ENCODE measurements at places on chromosomes 5 and 9. TPM values are rescaled to one million over a fixed set of nuclear protein-coding genes. Genes with fewer than 3 reads are reported as not detected.

GRCh38 chr5:32991421-32991815 lies 280.3 kb downstream of the NPR3 start:
- H3K4me3 ChIP-seq: no peak overlapping the region
- DNase-seq: no peak
- no peaks in the 10 kb centered on the region for H3K27me3 ChIP-seq
- H3K4me1 ChIP-seq: peaks cover 2% of the 10 kb centered on the region
- H3K36me3 ChIP-seq: no peaks in the 10 kb centered on the region

DNA sequence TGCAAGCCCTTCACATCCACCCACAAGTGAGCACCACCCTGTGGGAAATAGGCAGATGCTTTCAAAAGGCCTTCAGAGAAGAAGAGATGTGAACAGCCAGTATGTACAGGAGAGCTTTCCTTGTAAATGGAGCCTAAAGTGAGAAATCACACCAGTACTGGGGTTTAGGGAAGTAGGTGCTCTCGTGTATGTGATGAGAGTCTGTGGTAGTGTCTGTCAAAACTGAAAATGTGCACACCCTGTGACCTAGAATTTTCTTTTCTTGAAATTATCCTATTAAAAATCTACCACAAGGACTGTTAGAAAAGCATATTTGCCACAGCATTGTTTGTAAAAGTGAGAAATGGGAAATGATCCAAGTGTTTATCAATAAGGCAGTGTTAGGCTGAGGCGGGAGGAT lies 16.6 kb downstream of the OTULINL start:
- H3K4me3 ChIP-seq: no peak overlapping the region
- H3K27ac ChIP-seq: no peak overlapping the region
- no peaks in the 10 kb centered on the region for H3K4me1 ChIP-seq
- H3K36me3 ChIP-seq: no peaks in the 10 kb centered on the region

GRCh38 chr5:78213799-78214198 lies 80.7 kb downstream of the AP3B1 start:
- H3K4me1 ChIP-seq: no peaks in the 10 kb centered on the region
- H3K27me3 ChIP-seq: no peaks in the 10 kb centered on the region
- H3K4me3 ChIP-seq: no peak overlapping the region
- H3K27ac ChIP-seq: no peak overlapping the region
- peaks cover 7% of the 10 kb centered on the region for H3K36me3 ChIP-seq
- no peak for DNase-seq

GRCh38 chr9:117415358-117415914 lies 579 bp upstream of the ASTN2 start:
- no peaks in the 10 kb centered on the region for H3K4me1 ChIP-seq
- H3K27ac ChIP-seq: no peak overlapping the region
- no peak for DNase-seq
- H3K27me3 ChIP-seq: peaks cover 34% of the 10 kb centered on the region
- no peaks in the 10 kb centered on the region for H3K36me3 ChIP-seq

DNA sequence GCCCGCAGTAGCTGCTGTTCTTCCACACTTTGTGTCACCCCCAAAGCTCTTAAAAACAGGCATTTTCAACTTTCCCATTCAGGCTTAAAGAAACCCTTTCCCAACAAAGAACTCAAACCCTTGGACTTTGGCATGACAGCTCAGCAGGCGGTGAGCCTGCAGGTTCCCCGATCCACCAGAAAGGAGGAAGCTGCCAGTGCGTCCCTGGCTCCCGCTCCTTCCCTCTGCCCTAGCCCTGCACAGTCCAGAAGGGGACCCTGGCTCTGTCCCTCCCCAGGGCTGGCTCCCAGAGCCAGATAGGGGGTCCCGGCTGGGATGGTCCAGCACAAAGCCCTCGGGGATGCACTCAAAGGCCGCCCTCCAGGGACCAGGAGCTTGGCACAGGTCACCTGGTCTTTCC lies 9.6 kb downstream of the SLC9A3 start:
- H3K36me3 ChIP-seq: no peaks in the 10 kb centered on the region
- no peak overlapping the region for H3K27ac ChIP-seq
- H3K4me1 ChIP-seq: no peaks in the 10 kb centered on the region

- no peaks in the 10 kb centered on the region for H3K36me3 ChIP-seq
- DNase-seq: peak; percentile 24
Measured at GRCh38 chr5:36934740-36935356, 58.3 kb downstream of the NIPBL start.

GRCh38 chr5:64497386-64497785 lies 8.4 kb upstream of the RGS7BP start:
- peak; percentile 28 for DNase-seq
- H3K4me3 ChIP-seq: no peak overlapping the region
- 0 out of 2 replicates have a peak, but pooled peaks cover 2% of the 10 kb centered on the region for H3K27me3 ChIP-seq
- H3K27ac ChIP-seq: no peak overlapping the region

DNA sequence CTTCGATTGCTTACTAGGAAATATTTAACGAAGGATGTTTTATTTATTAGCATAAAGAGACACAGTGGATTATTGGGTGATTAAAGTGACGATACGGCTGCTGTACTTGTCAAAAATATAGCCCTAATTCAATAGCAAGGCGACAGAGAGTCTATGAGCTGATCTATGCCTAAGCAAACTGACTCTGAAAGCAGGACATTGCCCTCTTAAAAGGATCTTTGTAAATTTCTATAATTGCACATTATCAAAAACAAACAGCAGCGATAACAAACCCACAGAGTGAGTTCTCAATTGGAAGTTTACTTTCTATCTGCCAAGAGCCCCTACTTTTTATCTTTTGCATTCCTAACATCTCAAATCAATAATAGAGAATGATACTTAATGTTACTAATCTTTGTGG lies 31.4 kb downstream of the TLX3 start:
- DNase-seq: no peak
- no peak overlapping the region for H3K27ac ChIP-seq
- H3K27me3 ChIP-seq: peaks cover 11% of the 10 kb centered on the region
- H3K36me3 ChIP-seq: no peaks in the 10 kb centered on the region
- no peaks in the 10 kb centered on the region for H3K4me1 ChIP-seq

DNA sequence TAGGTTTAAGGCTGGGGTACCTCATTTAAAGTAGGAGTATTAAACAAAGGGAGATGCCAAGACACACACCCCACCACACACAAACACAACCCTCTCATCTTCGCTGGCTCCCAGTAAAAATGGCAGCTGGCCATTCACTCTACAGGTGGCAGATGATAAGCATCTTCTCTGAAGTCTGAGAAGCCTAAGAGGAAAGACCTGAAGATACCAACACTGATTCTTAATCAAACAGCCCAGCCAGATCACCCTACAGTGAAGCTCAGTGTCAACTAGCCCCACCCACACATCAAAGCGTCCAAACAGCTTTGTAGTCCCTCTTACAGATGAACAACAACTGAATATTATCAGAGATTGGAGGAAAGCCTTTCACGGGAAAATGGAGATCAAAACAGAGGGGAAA lies 59.5 kb downstream of the SPOCK1 start:
- H3K36me3 ChIP-seq: no peaks in the 10 kb centered on the region
- H3K27ac ChIP-seq: no peak overlapping the region
- no peak for DNase-seq
- no peaks in the 10 kb centered on the region for H3K4me1 ChIP-seq

GRCh38 chr5:67214036-67214435 lies 17.4 kb upstream of the CD180 start:
- no peaks in the 10 kb centered on the region for H3K36me3 ChIP-seq
- peaks cover 2% of the 10 kb centered on the region for H3K4me1 ChIP-seq

Gene DNM1
- 13.6 TPM for total RNA-seq

All from IMR-90 (cell line).